ENCODE measurements at places on chromosomes 1 and 21. TPM values are rescaled to one million over a fixed set of nuclear protein-coding genes. Genes with fewer than 3 reads are reported as not detected.

DNA sequence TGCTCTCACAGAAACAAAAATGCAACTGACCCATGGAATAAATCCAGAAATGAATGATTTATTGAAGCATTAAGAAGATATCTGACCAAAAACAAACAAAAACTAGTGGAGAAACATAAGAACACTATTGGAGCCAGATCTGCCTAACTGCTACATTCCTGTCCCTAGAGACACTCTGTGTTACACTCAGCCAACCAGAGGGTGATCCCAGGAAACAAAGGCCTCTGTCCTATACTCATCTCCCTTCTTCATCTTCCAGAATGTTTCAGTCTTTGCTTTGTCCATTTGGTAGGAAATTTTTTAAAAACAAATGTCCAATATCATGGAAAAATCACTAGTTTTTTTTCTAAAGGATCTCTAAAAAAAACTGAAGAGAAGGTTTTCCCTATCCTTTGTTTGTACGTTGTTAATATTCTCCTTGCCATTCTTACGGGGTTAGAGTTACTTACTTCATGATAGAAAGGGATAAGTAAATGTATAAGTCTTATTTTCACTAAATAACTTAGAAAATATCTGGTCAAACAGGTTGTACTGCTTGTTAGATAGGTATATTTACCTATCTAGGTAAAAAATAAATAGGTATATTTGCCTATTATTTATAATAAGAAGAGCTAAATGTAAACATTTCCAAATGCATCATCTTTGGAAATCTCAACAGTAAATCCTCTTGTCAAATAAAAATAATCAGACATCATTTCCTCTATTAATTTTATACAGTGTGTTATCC, 59.1 kb downstream of the NME7 start:
- no peak overlapping the region for H3K27ac ChIP-seq
- no peaks in the 10 kb centered on the region for H3K27me3 ChIP-seq
- H3K4me3 ChIP-seq: no peak overlapping the region
- peaks cover 6% of the 10 kb centered on the region for H3K4me1 ChIP-seq
- no peak for DNase-seq

DNA sequence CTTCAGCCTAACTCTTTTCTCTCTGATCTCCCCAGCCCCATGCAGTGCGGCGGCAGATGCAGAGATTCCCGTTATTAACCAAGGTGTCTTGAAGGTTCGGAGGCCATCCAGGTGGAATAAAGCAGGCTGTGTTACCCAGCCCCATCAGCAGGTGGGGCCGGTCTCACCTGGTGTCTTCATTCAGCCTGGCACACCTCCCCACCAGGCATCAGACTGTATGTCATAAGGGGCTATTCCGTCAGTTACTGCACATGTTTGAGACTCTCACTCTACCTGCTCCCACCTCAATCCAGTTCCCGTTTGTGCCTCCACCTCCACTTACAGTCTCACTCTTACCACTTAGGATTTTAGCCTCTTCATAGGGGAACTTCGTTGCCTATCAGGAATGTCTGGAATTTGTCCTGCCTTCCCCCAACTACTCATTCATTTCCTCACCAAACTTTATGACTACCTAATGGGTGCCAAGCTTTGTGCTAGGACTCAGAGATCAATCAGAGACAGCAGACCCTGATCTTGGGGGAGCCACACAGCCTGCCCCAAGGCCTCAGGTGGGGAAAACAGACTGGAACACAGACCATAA, 170.2 kb downstream of the PLPP3 start:
- peaks cover 9% of the 10 kb centered on the region for H3K4me1 ChIP-seq
- H3K27ac ChIP-seq: no peak overlapping the region
- no peak overlapping the region for H3K4me3 ChIP-seq

- no peak for DNase-seq
- no peak overlapping the region for H3K4me3 ChIP-seq
- H3K27ac ChIP-seq: no peak overlapping the region
- H3K4me1 ChIP-seq: peaks cover 2% of the 10 kb centered on the region
- peaks cover 10% of the 10 kb centered on the region for H3K27me3 ChIP-seq
- H3K36me3 ChIP-seq: no peaks in the 10 kb centered on the region
These were observed 33.6 kb upstream of the ADARB1 start for GRCh38 chr21:45040739-45041138.

- no peaks in the 10 kb centered on the region for H3K27me3 ChIP-seq
- H3K4me3 ChIP-seq: no peak overlapping the region
- no peak for DNase-seq
- H3K4me1 ChIP-seq: peaks cover 17% of the 10 kb centered on the region
- peaks cover 3% of the 10 kb centered on the region for H3K36me3 ChIP-seq
- H3K27ac ChIP-seq: no peak overlapping the region
These were observed 94.7 kb downstream of the LIPI start for GRCh38 chr21:14116080-14116481.

DNA sequence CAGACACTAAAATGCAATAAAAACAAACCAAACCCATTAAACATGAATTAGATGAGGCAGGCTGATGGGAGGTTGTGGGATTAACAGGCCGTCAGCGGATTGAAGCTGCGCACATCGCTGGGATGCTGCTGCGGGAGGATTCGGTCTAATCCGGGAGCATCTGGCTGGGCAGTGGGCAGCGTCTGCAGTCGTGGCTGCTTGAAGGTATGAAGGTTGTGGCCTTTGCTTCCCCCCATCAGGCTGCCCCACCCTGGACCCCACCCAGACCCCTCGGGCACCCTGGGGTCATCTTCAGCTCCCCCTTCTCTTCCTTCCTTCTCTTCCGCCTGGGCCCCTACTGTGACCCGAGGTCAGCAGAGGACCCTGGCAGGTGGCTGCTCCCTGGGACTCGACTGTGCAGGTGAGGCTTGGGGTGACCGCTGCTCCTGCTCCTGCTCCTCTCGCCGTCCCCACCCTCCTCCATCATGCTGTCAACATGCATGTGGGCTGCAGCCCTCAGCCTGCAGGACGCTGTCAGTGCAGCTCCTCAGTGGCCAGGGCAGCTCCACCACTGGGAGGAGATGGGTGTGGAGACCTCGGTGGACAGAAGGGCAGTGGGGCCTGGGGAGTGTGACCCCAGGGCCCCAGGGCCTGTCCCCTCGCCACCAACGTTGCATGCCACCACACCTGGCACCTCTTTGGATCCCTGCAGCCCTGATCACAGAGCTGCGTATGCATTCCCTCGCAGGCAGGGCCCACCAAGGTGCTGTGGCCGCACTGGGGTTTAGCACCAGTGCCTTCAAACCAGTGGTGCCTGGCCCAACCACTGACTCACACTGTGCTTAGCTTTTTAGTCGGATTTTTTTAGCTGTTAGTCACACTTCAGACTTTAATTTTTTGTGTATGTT, 112.2 kb upstream of the COL6A1 start:
- peaks cover 3% of the 10 kb centered on the region for H3K27me3 ChIP-seq
- no peak for DNase-seq
- peaks cover 5% of the 10 kb centered on the region for H3K4me1 ChIP-seq
- H3K4me3 ChIP-seq: no peak overlapping the region
- no peak overlapping the region for H3K27ac ChIP-seq
- H3K36me3 ChIP-seq: no peaks in the 10 kb centered on the region

- H3K4me1 ChIP-seq: no peaks in the 10 kb centered on the region
- H3K27ac ChIP-seq: no peak overlapping the region
- no peak overlapping the region for H3K4me3 ChIP-seq
These were observed 16.7 kb downstream of the PALMD start for GRCh38 chr1:99662539-99663080.

DNA sequence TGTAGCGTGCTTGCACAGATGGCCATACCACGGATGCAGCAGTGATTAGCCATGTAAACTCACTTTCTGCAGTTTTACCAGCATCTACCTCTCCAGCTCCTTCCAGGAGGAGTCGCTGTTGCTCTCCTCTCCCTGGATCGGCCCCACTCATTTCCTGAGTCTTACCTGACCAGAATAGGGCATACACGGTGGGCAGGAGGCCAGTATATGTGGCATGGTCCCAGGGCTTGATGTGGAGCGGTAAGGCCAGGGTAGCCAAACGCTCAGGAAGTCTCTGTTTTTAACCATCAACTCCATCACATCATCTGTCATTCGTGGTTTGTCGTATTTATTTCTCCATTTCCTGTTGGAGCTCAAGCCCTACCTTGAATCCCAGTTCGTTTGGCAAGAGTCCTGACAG, 163.4 kb upstream of the USP24 start:
- DNase-seq: no peak
- H3K36me3 ChIP-seq: no peaks in the 10 kb centered on the region
- H3K27me3 ChIP-seq: peaks cover 3% of the 10 kb centered on the region
- peaks cover 5% of the 10 kb centered on the region for H3K4me1 ChIP-seq

DNA sequence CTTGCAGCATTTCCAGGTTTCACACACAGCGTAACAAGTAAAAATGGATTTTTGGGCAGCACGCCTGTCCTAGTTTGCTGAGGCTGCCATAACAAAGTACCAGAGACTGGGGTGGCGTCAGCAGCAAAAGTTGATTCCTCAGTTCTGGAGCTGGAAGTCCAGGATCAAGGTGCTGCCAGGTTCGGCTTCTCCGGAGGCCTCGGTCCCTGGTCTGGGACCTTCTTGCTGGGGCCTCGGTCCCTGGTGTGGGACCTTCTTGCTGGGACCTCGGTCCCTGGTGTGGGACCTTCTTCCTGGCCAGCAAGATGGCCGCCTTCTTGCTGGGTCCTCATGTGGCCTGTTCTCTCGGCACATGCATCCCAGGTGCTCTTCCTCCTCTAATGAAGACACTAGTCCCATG, 104.0 kb downstream of the PDE9A start:
- H3K4me3 ChIP-seq: no peak overlapping the region
- no peak for DNase-seq
- H3K4me1 ChIP-seq: no peaks in the 10 kb centered on the region
- H3K27me3 ChIP-seq: no peaks in the 10 kb centered on the region
- H3K27ac ChIP-seq: no peak overlapping the region

DNA sequence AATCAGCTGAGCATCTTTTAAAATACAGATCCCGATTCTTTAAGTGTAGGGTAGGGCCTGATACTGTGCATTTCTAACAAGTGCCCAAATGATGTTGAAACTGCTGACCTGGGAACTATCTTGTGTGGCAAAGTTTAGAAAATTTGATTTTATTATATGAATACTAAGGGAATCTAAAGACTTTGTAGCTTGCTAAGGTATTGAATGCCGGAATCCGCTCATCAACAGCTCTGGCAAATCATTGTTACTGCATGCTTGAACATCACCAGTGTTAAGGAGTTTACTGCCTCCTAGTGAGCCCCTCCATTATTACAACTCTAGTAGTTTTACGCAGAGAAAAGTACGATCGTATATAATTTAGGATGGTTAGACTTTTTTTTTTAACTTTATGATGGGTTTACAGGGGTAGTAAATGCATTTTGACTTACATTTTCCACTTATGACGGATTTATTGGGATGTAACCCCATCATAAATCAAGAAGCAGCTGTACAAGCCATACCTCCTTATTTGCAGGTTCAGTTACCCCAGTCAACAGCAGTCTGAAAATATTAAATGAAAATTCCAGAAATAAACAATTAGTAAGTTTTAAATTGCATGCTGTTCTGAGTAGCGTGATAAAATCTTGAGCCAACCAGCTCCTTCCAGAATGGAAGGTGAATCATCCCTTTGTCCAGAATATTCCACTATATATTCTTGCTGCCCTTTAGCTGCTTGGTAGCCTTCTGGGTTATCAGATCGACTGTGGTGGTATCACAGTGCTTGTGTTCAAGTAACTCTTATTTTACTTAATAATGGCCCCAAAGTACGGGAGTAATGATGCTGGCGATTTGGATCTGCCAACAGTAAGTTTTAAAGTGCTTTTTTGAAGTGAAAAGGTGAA, 892 bp downstream of the TYW3 start:
- H3K27ac ChIP-seq: peak overlapping the region; percentile 92
- peak; percentile 62 for DNase-seq
- H3K36me3 ChIP-seq: peaks cover 19% of the 10 kb centered on the region
- H3K4me1 ChIP-seq: peaks cover 45% of the 10 kb centered on the region
- no peaks in the 10 kb centered on the region for H3K27me3 ChIP-seq

GRCh38 chr1:77465139-77465538, 183.3 kb downstream of the AK5 start:
- H3K4me3 ChIP-seq: no peak overlapping the region
- DNase-seq: no peak
- no peaks in the 10 kb centered on the region for H3K36me3 ChIP-seq
- H3K27me3 ChIP-seq: no peaks in the 10 kb centered on the region

GRCh38 chr1:221487781-221488524, 253.9 kb downstream of the DUSP10 start:
- DNase-seq: no peak
- no peak overlapping the region for H3K4me3 ChIP-seq
- no peaks in the 10 kb centered on the region for H3K27me3 ChIP-seq

GRCh38 chr1:219990782-219991510, 55.4 kb downstream of the EPRS1 start:
- H3K4me3 ChIP-seq: no peak overlapping the region
- no peaks in the 10 kb centered on the region for H3K27me3 ChIP-seq
- peak overlapping the region; percentile 20 for H3K27ac ChIP-seq
- no peaks in the 10 kb centered on the region for H3K4me1 ChIP-seq

GRCh38 chr1:64733581-64734286, 11.1 kb upstream of the RAVER2 start:
- no peak for DNase-seq
- H3K27me3 ChIP-seq: peaks cover 4% of the 10 kb centered on the region
- no peaks in the 10 kb centered on the region for H3K4me1 ChIP-seq
- no peak overlapping the region for H3K4me3 ChIP-seq
- H3K36me3 ChIP-seq: no peaks in the 10 kb centered on the region

DNA sequence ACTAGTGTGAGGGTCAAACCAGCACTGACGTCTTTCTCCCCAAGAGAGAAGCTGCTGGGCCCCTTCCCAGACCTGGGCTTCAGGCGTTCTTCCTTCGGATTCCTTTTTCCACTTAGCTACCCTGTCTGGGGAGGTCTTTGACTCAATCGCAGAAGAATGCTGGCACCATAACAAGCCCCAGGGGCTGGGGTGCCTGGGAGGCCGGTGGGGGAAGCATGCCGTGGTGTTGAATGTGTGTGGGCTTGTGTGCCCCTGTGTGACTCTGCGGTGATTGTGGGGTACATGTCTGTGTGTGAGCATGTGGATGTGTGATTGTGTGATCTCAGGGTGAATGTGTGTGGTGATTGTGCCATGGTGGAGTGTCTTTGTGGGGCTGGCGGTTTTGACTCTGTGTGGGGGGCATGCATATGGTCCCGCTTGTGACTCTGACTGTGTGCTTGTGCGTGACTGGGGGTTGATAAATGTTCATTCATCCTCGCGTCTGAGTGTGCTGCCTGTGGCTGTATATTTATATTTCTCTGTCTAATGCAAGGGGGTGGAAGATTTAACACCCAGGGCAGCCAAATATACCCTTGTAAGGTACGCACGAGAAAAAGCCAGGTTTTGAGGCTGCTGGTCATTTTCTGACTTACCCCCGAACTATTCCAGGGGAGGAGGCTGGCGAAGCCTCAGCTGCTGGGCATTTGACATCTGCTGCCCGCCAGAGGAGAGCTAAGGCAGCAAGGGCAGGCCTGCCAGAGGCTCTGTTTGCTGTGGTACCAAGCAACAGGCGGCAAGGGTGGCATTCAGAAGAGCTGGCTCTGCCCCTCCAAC, 1.1 kb upstream of the SYNC start:
- peaks cover 7% of the 10 kb centered on the region for H3K4me1 ChIP-seq
- peaks cover 52% of the 10 kb centered on the region for H3K27me3 ChIP-seq
- H3K36me3 ChIP-seq: no peaks in the 10 kb centered on the region
- peak overlapping the region; percentile 76 for H3K4me3 ChIP-seq
- no peak overlapping the region for H3K27ac ChIP-seq
- DNase-seq: no peak

GRCh38 chr1:21875621-21876063, 61.5 kb downstream of the HSPG2 start:
- H3K4me3 ChIP-seq: no peak overlapping the region
- peaks cover 4% of the 10 kb centered on the region for H3K36me3 ChIP-seq
- no peak for DNase-seq

HHAT gene
- total RNA-seq: 1.8 TPM

CGN gene
- total RNA-seq: 2.7 TPM

PI4KB gene
- 91.8 TPM for total RNA-seq

HIVEP3 gene
- total RNA-seq: 6.3 TPM

CCDC185 gene
- total RNA-seq: not detected

LHX8 gene
- total RNA-seq: not detected

CCDC181 gene
- not detected for total RNA-seq

TRIM67 gene
- not detected for total RNA-seq
